GM18507 (cell line): ENCODE measurements at places on chromosomes 16 and 17.

DNA sequence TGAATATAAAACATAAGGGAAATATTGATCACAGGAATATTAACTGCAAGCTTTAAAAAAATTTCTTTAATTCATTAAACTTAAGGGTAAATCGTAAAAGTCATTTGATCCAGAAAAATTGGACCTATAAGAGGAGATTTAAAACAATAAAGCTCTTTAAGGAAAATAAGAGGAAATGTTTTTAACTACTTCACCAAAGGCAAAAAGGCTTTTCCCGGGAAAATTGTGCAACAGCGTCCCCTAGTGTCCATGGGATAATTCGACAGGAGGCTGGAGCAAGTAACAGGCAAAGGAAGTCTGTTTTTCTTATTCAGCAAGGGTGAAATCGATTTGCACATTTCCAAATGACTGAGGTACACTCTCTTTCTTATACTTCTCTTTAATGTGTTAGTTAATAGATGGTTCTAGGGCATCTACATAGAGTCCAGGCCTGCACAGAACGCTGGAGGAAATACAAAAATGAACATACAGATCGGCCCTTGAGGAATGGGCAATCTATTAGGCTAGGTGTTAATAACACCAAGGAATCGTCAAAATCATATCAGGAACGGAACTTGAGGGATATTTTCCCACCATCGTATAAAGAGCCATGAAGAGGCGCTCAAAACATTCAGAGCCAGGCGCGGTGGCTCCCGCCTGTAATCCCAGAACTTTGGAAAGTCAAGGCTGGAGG lies 61.4 kb downstream of the ZNF18 start:
- no peak for DNase-seq

DNA sequence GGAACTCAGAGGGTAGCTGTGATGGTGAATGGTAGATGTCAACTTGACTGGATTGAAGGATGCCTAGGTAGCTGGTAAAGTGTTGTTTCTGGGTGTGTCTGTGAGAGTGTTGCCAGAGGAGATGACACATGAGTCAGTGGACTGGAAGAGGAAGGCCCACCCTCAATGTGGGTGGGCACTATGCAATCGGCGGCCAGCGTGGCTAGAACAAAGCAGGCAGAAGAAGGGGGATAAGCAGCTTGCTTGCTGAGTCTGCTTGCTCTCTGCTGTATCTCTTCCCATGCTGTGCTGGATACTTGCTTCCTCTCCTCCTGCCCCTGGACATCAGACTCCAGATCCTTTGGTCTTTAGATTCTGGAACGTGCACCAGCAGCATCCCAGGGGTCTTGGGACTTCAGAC lies 128.1 kb downstream of the AIPL1 start:
- DNase-seq: no peak

DNA sequence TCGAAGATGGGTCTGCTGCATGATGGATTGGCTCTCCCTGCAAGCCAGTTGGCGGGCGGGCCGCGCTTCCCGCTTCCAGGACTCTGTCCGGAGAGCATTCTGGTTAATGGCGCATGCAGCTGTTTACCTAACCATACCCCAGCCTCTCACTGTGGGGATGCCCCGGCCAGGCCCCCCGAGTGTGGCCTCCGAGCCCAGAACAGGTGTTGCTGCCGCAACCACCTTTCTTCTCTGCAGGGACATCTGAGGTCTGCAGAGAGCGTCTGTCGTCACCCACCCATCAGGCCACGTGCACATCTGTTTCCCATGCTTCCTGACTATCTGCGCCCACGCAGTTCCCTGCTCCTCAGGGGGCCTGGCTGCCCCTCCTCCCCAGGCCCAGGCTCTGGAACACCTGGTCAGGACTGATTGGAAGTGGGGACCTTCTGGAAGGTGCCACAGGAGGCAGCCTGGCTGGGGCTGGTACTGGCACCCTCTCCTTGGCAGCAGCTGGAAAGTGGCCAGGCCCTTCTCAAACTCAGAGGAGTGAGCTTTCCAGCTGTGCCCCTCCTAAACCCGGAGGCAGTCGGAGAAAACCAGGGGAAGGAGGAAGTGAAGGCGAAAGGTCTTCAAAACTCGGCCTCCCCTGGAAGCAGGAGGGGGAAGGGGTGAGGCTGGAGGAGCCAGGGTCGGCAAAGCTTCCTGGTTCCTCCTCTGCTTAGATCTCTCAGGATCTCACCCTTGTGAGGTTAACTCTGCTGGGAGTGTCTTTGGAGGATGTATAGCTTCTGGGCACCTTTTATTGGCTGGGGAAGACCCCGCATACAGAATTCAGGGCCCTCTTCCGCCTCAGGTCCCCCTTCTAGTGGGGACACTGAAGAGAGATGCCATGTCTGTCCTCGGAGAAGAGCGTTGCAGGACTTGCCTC lies 64.5 kb upstream of the CIBAR2 start:
- no peak for DNase-seq

DNA sequence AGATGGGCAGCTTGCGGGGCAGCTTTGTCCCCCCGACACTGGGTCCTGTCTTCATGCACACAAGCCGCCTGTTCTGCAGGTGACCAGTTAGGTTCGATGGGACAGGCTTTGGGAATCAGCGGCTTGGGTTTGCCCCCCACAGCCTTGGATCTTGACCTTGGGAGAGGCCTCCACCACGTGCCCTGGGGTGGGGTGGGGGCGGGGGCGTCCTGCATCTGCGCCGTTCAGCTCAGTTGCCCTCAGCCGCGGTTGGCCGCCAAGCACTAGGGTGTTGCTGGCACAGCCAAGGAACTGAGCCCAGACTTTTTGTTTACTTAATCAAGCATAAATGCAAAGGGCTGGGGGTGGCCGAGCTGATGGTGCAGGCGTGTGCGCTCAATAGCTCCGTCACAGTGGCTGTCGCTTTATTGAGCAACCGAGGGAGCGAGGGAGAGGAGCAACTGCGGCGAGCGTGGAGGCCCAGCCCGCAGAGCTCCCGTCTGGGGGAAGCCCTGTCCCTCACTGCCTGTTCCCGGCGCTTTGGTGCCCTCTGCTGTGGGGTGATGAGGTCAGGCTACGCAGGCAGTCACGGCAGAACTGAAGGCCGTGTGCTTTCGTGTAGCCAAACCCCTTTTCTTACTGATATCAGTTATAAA lies 33.9 kb downstream of the JPH3 start:
- DNase-seq: peak; percentile 61

DNA sequence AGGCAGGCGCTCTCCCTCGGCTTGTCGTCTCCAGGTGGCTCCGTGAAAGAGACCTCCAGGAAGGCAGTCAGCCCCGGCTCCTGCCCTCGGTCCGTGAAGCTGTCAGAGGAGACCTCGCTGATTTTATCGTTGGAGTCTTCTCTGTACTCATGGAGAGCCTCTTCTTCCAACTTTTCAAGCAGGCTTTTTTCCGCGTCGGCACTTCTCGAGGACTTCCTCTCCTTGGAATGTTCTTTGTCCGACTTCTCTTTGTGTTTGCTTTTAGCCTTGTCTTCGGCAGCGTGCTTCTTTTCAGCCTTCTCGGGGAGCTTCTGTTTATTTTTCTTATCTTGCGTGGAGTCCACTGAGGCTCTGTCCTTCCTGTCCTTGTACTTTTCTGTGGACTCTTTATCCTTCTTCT lies 65.0 kb downstream of the ZNF778 start:
- DNase-seq: no peak

DNA sequence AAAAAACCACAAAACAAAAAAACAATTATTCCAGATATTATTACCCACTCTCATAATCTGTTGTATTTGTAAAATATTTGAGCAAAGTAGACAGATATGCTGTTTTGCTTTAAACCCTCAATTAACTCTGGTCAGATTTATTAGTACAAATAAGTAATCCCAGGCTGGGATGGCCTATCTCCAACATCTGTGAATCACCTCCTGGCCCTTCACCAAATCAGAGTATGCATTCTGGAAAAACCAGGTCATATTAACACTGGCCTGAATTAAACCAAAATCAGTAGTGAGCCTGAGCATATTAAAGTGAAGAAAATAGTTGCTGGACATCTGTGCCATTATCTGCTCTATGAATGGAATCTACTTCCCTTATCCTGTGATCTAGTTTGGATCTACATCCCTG lies 41.0 kb downstream of the STAT3 start:
- DNase-seq: no peak

- no peak for DNase-seq
These were observed 33.6 kb downstream of the RNF213 start for GRCh38 chr17:80294210-80294609.

GRCh38 chr16:47778106-47778801 lies 317.1 kb downstream of the PHKB start:
- DNase-seq: no peak

- DNase-seq: no peak
These were observed 130.8 kb upstream of the RCVRN start for GRCh38 chr17:10035885-10036284.

DNA sequence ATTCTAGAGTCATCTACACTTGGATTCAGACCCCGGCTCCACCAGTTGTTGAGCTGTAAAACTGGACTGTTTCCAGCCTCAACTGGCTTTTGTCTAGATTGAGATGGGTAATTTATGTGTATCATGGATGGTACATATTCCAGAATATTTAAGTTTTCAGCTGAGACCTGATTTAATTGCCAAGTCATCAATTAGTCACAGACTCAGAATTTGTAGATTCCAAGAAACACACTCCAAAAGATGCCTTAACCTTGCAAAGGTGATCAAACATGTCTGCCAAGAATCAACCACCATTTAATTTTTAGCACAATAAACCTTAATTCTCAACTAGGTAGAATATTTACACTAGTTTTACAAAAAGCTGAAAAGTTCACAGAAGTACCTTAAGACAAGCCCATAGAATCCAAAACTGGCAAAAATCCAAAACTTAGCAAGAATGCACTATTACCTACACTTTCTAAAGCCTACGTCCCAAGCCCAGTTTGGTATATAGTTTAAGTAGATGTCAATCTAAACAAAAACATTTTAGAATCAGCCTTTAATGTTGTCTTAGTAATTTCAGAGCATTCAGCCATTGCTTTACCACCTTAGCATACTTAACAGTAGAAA lies 17.7 kb downstream of the SIAH1 start:
- no peak for DNase-seq

GRCh38 chr17:69567130-69567529 lies 152.6 kb downstream of the MAP2K6 start:
- no peak for DNase-seq

DNA sequence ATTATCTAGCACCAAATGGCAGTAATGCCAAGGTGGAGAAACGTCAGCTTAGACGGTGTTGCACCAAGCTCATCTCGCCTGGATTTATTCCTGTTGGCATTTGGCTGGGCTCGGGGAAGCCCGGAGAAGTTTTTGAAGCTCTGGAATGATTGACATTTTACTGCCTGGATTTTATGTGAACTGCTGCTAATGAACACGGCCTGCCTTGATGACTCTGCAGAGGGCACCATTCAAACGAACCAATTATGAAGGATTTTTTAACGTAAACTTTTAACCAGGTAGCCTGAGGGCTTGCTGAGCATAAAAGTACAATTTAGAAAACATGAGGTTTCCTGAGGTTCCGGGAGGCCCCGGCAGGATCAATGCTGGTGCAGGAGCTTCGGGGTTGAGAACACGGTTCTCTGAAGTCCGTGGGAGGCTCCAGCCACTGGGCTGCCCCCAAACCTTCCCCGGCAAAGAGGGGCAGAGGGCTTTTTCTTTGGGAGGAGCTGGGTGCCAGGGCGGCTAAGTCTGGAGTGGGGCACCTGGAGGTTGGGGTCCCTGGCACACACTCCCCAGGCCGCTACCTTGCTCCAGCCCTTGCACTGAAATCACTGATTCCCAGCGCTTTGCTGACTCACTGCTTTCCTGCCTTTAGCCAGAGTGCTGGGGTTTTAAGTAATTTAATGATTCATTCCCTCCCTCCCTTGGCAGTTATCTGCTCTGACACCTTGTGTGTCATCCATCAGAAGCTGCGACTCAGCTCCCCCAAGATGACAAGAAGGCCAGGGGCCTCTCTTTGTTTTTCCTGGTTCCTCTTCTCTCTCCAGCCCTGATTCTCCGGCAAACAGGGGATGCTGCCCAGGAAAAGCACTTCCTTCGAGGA lies 161.2 kb upstream of the IRX3 start:
- no peak for DNase-seq

GRCh38 chr16:2147981-2148671 lies at the start of gene RAB26:
TSS of gene RAB26 (plus strand) at chr16:2148625. CDS start at chr16:2148784, 159 bp downstream.
- no peak for DNase-seq

DNA sequence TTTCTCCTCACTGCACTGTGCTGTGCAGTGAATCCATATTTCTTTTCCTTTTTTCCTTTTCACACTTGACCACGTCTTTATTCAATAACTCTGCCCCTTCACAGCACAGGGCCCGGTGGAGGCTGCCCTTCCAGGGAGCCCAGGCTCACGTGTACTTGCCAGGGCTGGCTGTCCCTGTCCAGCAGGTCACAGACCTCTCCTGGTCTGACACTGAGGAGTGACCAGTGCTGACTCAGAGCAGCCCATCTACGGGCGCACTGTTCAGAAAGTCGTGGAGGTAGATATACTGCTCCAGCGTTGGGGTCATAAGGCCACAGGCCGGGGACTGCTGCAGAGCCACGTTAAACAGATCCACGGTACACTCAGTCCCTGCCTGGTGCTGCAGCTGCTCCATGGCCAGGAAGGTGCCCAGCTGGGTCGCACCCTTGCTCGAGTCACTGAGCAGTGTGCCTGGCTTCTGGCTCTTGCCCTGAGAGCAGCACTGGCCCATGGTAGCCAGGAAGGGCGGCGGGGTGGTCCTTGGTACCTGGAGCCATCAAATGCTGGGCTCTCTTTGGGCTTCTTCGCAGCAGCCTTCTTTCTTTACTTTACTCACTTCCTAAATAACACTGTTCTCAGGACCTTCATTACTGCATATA lies 531.7 kb downstream of the CDH13 start:
- no peak for DNase-seq

GRCh38 chr17:21024024-21024423 lies 18.8 kb downstream of the USP22 start:
- no peak for DNase-seq

DNA sequence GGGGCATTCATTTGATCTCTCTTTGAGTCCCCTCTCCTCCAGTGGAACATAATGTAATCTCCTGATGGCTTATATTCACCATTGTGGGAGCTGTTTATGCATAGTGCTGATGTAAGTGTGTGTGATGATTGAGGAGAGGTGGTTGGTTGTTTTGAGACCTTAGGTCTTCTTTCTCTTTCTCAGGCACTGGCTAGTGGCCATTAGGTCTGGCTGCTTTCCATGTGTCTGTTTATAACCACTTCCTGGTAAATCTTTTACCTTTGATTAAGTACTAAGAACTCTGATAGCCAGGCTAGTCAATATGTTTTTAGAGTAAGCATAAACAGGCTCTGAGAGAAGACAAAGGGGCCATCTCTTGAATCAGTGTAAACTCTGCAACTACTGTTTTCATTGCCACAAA lies 27.9 kb downstream of the VAT1L start:
- no peak for DNase-seq

DNA sequence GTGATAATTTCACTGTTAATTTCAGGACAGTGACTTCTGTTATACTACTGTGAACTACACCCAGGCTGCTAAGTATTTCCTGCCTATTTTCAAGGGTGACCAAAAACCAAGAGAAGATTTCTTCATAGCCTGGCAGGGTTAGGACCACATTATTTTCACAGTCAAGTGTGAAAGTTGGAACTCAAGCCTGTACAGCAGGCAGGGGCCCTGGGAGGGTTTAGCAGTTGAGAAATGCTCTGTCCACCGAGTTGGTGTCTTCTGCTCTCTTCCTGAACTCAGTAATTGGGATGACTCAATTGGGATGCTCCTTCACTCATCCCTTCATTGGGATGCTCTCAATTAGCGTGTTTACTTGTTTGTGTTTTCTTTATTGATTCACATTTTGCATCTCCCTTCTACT lies 347.3 kb upstream of the CDH11 start:
- DNase-seq: no peak
